ENCODE measurements at places on chromosomes 1 and 21.

DNA sequence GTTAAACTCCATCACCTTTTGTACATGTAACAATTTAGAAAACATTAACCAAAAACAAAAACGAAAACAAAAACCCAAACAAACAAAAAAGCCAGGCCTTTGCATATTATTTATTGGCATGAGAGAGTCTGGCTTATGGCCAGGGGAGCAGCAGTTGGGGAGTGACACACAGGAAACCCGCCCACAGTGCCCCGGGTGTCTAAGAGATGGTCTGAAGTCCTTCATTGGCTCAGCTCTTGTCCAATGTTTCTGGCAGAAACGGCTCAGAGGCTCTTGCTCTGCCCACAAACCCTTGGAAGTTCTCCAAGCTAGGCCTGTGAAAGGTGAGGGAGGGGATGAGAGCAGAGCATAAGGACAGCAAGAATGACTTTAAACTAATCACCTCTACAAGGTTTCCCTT is 131.5 kb downstream of the CNIH3 start:
- DNase-seq: no peak

DNA sequence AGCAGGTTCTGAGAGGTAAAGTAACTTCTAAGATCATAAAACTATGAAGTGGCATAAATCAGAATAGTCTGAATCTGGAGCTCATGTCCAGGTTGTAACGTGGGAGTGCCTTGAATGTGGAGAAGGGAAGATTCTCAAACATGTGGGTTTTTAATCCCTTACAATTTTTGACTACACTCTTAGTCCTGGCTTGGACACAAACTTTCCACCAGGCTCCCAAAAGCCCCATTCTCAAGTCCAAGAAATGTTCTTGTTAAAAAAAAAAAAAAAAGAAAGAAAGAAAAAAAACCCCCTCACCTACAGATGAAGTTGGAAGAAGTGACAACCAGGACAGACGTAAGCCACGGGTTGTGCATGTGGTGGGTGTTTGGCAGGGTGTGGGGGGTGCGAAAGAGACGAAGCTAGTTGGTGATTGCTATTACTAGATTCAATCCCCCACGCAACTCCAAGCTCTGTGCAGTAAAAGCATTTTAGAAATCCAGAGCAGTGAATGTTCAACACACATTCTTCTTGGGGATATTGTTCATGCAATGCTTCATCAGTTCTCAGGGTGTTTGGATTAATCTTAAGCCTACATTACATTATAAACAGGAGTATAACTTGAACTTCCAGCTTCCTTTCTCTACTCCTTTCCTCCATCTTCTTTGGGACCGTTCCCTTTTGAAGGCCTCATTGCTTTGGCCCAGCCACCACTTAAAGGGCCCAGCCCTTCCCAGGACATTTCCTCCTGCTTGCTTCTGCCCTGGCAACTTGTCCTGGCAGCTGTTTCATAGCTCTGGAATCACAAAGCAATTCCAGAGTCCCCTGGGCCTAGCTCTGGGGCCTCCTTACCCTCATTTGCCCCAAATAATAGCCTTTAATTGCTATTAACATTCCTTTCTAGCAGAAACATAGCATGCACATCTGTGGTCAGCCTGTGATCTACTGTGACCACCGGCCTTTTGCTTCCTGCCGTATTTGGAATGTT is 41.8 kb downstream of the PHC2 start:
- DNase-seq: no peak

- no peak for DNase-seq
Observed at GRCh38 chr1:114499478-114499877, 11.5 kb downstream of the TRIM33 start.

DNA sequence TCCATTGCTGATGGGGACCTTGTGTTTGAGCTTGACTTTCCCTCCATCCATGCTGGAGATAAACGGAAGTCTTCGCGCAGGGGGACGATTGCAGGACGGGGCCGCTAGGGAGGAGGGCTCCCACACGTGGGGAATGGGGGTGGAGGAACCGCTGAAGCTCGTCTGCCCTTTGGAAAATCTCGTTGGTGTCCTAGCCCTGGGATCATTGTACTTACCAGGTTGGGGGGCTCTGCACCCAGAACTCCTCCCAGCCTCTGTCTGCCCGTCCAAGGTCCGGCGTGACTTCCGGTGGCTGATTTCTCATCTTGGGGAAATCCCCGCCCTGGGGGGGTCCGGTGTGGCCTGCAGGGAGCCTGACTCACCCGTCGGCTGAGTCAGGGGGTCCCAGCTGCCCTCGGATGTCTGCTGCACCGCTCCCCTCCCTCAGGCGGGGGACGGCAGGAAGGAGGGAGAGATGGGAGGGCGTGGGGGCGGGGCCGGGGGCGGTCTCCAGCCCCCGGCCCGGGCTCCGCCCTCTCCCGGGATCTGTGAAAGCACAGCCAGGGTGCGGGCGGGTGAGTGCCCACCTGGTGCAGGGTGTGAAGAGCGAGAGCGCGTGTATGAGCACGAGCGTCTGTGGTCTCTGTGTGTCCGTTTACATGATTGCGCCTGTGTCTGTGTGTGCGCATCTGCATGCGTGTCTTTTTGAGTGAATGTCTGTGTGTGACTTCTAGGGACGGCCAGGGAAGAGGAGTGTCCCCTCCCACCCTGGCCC is 35.8 kb downstream of the PIK3CD start:
- peak; percentile 83 for DNase-seq

- DNase-seq: no peak
Observed at GRCh38 chr1:182703539-182703938, 19.2 kb upstream of the RGS8 start.

GRCh38 chr1:219075121-219075879 is 98.4 kb upstream of the LYPLAL1 start:
- DNase-seq: no peak

DNA sequence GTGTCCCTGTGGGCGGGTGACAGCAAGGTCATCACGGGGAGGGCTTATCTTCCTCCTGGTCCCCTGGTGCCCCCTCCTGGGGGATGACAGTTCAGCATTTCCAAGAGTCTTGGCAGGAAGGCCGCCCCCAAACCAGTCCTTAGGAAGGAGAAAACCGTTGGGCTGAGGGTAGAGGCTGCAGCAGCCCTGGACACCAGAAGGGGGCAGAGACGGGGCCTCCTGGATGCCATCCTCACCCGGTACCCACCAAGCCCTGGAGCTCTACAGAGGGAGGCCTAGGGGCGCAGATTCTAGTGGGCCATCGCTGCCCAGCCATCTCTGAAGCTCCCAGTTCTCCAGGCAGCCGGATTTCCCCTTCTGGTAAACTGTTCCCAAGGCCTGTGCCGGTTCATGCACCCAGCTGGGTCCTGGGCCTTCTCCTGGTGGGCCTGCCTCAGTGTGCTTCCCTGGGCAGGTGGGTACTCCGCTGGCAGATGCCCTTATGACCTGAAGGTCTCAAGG is 14.8 kb upstream of the ZNF669 start:
- no peak for DNase-seq

- DNase-seq: no peak
Observed at GRCh38 chr1:236397173-236397759, 3.2 kb downstream of the EDARADD start.

- no peak for DNase-seq
Observed at GRCh38 chr1:35570589-35571137, 2.5 kb upstream of the TFAP2E start.

GRCh38 chr1:83920320-83920719 is 78.6 kb downstream of the TTLL7 start:
- DNase-seq: no peak

DNA sequence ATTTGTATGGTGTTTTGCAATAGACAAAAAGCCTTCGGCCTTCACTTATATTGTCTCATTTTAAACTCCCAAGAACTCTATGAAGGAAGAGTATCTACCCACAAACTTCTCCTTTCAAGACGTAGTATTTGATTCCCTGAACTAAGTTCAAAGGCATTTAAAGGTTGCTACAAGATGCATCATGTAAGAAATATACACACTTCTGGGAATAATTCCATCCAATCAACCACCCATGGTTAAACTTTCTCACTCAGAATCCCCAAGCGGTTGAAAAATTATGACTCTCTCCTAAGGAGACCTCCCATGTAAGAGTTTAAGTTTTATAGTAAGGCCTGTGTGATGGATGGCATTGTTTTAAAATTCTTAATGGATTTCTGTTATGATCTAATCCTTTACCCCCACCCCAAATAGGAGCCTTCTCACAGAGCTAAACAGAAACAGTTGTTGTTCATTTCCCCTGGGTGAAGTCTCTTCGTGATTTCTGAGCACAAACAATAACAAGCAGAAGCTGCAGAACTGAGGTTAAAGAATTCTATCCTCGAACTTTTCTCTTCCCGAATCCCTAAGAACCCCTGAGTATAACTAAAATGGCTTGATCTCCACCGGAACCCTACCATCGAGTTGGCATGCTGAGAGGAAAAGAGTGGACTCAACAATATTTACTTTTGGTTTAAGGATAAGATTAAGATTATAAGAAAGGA is 185.0 kb downstream of the TGFBR3 start:
- DNase-seq: no peak

GRCh38 chr1:50697440-50698421 is 262.3 kb downstream of the FAF1 start:
- no peak for DNase-seq

GRCh38 chr1:180966744-180967536 is 54.2 kb downstream of the KIAA1614 start:
- DNase-seq: no peak

DNA sequence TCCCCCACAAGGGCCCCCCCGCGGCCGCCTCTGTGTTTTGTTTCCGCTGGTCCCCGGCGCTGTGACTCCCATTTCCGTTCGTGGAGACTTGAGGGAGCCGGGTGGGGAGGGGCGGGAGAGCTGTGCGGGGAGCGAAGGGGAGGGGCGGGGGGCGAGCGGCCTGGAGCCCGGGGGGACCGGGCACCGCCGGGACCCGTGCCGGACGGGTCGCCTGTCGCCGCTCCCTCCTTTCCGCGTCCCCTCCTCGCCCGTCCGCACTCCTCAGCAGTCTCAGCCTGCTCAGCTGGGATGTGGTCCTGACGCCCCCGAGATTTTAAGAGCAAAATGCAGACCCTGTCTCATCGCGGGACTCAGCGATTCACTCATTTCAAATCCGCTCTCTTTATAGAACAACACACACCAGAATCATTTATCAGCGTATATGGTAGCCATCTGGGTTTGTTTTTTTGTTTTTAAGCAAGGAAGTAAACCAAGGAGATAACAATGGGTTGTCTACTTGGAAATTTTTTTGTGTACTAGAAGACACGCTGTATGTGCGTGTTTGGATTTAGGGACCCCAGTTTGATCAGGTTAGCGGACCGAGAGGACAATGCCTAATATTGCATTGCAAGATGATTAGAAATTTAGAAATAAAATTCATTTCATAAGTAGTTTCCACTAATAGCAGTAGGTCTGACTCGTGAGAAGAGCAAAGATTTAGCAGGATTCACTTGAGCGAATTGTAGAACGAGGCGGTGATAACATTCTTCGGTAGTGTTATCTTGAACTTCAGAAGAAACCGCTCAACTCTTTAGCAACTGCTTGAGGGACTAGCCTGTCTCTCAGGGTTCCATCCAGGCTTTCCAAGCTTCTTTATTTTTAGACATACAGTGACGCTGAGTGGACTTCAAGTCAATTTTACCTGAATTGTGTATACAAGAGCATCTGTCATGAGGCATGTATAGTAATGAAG is 1.1 kb downstream of the GABPA start:
- peak; percentile 75 for DNase-seq

Data from CD4-positive, alpha-beta T cell treated with Interleukin-2 at 100 ng/mL for 4 hours (primary cell).